ENCODE measurements at places on chromosomes 3 and 15. TPM values are rescaled to one million over a fixed set of nuclear protein-coding genes. Genes with fewer than 3 reads are reported as not detected.

DNA sequence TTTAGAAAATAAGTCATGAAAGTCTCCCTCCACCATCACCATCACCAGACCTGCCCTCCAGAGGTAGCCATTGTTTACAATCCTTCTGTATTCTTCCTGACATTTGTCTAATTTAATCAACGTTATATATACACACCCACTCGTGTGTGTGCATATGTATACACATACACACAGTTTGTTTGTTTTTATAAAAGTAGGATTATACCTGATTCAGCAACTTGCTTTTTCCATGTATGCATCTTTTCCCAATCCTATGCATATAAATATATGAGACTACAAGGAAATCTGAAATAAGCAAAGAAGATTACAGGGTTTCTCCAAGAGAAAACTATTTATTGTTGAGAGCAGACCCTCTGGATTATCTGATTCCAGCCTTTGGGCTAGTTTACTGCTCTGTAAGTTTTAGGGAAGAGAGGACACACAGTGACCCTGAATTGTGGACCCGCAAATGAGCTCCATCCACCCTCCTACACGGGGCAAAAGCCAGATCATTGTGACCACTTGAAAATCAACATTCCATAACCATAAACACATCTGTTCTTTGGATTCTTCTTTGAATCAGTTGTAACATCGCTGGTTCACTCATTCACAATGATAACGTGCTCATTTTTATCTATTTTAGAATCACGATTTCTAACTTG is 104.3 kb downstream of the CPN2 start:
- H3K36me3 ChIP-seq = no peaks in the 10 kb centered on the region
- peaks cover 26% of the 10 kb centered on the region for H3K27me3 ChIP-seq

DNA sequence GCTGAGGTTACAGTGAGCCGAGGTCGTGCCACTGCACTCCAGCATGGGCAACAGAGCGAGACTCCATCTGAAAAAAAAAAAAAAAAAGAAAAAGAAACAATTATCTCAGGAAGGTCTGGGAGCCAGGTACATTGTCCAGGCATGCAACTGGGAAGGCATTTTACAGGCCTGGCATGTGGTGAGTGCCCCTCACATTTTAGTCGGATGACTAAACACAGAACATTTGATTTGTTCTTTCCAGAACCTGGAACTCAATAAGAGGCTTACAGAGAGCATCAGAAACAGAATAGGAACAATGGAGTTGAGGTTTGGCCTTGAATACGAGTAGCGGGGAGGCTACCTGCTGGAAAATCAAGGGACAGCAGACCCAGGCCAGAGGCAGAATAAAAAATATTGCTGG is 33.7 kb upstream of the IGF1R start:
- no peak overlapping the region for H3K27ac ChIP-seq
- H3K36me3 ChIP-seq = no peaks in the 10 kb centered on the region
- H3K27me3 ChIP-seq = peaks cover 16% of the 10 kb centered on the region
- H3K4me3 ChIP-seq = no peak overlapping the region
- DNase-seq = no peak
- no peaks in the 10 kb centered on the region for H3K4me1 ChIP-seq

GRCh38 chr15:61092361-61093157 is 136.5 kb downstream of the RORA start:
- no peaks in the 10 kb centered on the region for H3K27me3 ChIP-seq
- H3K4me3 ChIP-seq = no peak overlapping the region
- no peaks in the 10 kb centered on the region for H3K4me1 ChIP-seq
- H3K27ac ChIP-seq = no peak overlapping the region
- no peaks in the 10 kb centered on the region for H3K36me3 ChIP-seq

- peaks cover 3% of the 10 kb centered on the region for H3K27me3 ChIP-seq
- no peak overlapping the region for H3K4me3 ChIP-seq
- no peak for DNase-seq
- H3K4me1 ChIP-seq = peaks cover 9% of the 10 kb centered on the region
- H3K36me3 ChIP-seq = no peaks in the 10 kb centered on the region
Observed at GRCh38 chr15:68353421-68354135, 76.0 kb downstream of the FEM1B start.

DNA sequence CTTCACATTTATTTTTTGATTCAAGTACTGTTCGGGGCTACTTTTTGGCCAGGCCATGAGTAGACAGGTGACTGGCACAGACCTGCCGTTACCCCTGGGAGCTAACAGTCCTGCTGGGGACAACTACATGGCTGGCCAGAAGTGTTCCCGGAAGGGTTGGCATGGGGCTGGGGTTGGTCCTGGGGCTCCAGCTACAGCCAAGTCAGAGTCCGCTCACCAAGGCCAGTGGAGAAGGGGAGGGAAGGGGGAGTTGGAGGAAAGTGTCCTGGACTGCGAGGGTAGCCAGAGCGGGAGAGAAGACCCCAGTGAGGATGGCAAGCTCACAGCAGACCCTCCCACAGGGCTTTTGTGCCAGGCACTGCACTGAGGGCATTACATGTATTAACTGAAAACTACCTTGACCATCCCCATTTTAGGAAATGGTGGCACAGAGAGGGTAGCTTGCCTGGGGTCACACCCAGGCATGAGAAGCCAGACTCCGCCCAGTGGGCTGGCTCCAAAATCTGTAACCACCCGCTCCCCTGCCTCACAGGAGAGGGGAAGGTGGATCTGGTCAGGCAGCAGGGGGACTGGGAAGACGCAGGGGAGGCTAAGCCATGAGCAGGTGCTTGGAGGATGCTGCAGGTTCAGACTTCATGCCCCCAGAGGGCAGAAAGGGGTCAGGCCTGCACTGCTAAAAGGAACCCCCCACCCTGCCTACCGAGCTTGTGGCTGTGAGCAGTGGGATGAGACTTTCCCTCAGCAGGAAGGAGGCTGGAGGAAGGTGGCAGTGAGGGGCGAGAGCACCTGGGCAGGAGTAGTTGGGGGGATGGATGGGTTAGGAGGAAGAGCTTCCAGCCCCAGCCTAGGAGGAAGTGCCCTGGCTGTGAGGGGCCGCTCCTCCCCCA is 38.3 kb upstream of the ESYT3 start:
- no peaks in the 10 kb centered on the region for H3K36me3 ChIP-seq
- H3K4me1 ChIP-seq = no peaks in the 10 kb centered on the region
- no peak overlapping the region for H3K27ac ChIP-seq
- no peak for DNase-seq
- no peak overlapping the region for H3K4me3 ChIP-seq

DNA sequence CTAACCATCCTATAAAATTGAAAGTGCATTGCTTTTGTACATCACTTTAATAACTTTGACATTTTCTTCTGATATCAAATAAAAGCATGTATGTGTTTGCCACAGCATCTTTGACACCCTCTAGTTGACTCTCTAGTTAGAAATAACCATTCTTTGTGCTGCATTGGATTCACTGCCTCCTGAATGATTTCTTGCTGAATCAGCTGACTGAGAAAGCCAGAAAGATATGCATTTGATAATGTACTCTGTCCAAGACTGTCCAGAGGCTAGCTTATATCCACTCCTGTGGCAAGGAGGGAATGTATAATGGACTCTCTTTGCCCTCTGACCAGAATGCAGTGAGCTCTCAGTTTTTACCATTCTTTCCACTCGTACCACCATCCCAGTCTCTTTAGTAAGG is 6.2 kb downstream of the RAB11A start:
- H3K4me1 ChIP-seq = peaks cover 26% of the 10 kb centered on the region
- peaks cover 45% of the 10 kb centered on the region for H3K36me3 ChIP-seq
- H3K27me3 ChIP-seq = no peaks in the 10 kb centered on the region
- H3K4me3 ChIP-seq = no peak overlapping the region
- DNase-seq = no peak

- DNase-seq = no peak
- no peaks in the 10 kb centered on the region for H3K27me3 ChIP-seq
- no peak overlapping the region for H3K4me3 ChIP-seq
- H3K4me1 ChIP-seq = peaks cover 8% of the 10 kb centered on the region
- H3K27ac ChIP-seq = no peak overlapping the region
Observed at GRCh38 chr3:137012097-137012501, 54.3 kb downstream of the IL20RB start.

DNA sequence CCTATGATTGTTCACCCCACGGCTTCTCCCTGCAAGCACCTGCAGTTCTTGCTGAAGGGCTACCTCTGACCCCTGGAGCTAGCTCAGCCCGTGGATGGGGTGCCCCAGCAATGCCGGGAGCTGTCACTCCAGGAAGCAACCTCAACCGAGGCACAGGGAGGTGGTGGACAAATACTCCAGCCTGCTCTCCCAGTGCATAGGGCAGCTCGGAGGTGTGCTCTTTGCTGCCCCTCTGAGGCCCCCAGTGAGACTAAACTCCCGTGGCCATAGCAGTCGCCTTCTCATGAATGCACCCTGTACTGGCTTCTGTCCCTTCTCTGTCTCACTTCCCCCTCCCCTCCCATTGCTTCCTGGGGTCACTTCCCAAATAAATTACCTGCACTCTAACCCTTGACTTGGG is 48.5 kb downstream of the LINGO1 start:
- H3K36me3 ChIP-seq = no peaks in the 10 kb centered on the region
- no peak for DNase-seq
- peaks cover 5% of the 10 kb centered on the region for H3K4me1 ChIP-seq
- no peak overlapping the region for H3K27ac ChIP-seq
- H3K27me3 ChIP-seq = peaks cover 15% of the 10 kb centered on the region
- no peak overlapping the region for H3K4me3 ChIP-seq

- H3K36me3 ChIP-seq = no peaks in the 10 kb centered on the region
- H3K27me3 ChIP-seq = no peaks in the 10 kb centered on the region
- no peak overlapping the region for H3K27ac ChIP-seq
- no peak for DNase-seq
- H3K4me3 ChIP-seq = no peak overlapping the region
- no peaks in the 10 kb centered on the region for H3K4me1 ChIP-seq
Observed at GRCh38 chr15:27623560-27624305, 475.4 kb downstream of the OCA2 start.

ANKDD1A gene
- 3.9 TPM for total RNA-seq

FETUB gene
- total RNA-seq = not detected

HTR3E gene
- total RNA-seq = not detected

RYR3 gene
- total RNA-seq = not detected

APBA2 gene
- total RNA-seq = not detected

GOLGA6L4 gene
- total RNA-seq = 0.67 TPM

ANKUB1 gene
- not detected for total RNA-seq
